ENCODE measurements at places on chromosomes 11 and 22. TPM values are rescaled to one million over a fixed set of nuclear protein-coding genes. Genes with fewer than 3 reads are reported as not detected.
A peak's percentile ranks its signal among the peaks of the same experiment; 100 is the strongest.

TUBA8 gene
- total RNA-seq, result 3.1 TPM

RASL10A gene
- total RNA-seq, result 2.0 TPM

PITPNM1 gene
- total RNA-seq, result 174 TPM

DNA sequence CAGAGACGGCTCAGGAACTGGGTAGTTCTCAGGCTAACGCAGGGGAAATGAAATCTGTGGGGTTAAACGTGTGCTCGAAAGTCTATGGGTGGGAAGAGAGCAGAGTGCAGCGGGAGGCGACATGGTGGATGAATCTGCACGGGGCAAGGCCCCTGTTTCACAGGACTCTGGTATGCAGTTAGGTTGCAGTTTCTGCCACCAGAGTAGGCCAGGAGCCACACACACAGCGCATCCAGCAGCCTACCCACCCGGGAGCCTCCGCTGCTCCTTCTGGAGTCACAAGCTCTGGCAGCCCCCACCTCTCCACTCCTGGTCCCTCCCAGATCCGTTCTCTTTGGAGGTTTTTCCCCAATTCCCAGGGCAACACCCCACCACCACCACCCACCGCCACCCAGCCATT lies 27.0 kb downstream of the SPATA19 start:
- no peaks in the 10 kb centered on the region for H3K4me1 ChIP-seq
- no peak overlapping the region for H3K27ac ChIP-seq
- no peak for DNase-seq
- H3K27me3 ChIP-seq, result peaks cover 7% of the 10 kb centered on the region

- peaks cover 4% of the 10 kb centered on the region for H3K36me3 ChIP-seq
- no peaks in the 10 kb centered on the region for H3K4me1 ChIP-seq
- H3K4me3 ChIP-seq, result no peak overlapping the region
- DNase-seq, result no peak
- no peaks in the 10 kb centered on the region for H3K27me3 ChIP-seq
Measured at GRCh38 chr11:83427501-83427900, 141.3 kb upstream of the CCDC90B start.

DNA sequence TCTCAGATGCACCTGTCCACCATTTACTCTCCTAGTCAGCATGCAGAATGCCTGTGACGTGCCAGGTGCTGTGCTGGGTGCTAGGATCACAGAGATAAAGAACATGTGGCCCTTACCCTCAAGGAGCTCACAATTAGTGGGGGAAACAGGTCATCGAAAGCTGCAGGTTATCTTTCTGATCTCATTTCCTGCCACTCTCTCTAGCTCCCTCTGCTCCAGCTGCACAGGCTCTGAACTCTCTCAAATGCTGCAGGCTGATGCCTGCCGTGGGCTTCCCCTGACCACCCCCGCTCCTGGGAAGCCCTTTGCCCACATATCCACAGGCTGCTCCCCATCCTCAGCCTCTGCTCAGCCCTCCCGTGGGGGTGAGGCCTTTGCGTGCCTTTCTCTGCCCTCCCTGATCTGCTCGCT lies 29.6 kb downstream of the SHANK3 start:
- no peaks in the 10 kb centered on the region for H3K36me3 ChIP-seq
- no peaks in the 10 kb centered on the region for H3K27me3 ChIP-seq
- H3K27ac ChIP-seq, result peak overlapping the region; percentile 27
- peak; percentile 54 for DNase-seq
- peaks cover 11% of the 10 kb centered on the region for H3K4me1 ChIP-seq

DNA sequence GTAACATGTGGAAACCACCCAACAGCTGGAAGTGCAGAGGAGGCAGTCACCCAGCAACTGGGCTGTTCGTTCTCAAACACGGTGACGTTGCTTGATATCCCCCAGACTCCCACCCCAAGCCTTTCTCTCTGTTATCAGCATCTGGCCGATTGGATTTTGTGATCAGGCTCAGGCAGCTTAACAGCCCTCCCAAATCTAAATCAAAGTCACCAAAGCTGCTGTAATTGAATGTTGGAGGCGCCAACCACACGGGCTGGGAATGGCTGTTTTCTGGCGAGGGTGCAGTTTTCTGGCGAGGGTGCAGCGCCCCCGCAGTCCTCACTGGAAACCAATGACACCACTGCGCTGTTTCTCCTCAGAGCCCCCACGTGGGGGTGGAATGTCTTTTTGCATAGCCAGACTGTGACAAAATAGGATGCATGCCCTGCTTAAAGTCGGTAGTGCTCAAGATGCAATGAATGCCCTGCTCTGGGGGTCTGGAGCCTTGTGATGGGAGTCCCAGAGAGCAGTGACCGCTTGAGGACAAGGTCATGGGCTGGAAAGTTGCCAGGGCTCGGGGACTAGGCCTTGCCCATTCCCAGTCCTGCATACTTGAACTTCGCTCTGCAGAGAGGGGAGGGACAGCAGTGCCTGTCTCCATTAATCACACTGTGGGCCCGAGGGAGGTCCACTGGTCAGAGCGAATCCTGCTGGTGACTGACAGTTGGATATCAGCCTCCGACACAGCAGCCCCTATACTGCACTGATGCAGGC lies 105.3 kb downstream of the MORC2 start:
- H3K27me3 ChIP-seq, result no peaks in the 10 kb centered on the region
- no peak overlapping the region for H3K27ac ChIP-seq
- H3K4me1 ChIP-seq, result peaks cover 2% of the 10 kb centered on the region

Measured in natural killer cell treated with Interleukin-12 subunit alpha and Interleukin-12 subunit beta and Interleukin-15 and Interleukin-18, amount 100 ng/mL, for 72 hours (primary cell).